ENCODE measurements at places on chromosomes 12 and 14.

DNA sequence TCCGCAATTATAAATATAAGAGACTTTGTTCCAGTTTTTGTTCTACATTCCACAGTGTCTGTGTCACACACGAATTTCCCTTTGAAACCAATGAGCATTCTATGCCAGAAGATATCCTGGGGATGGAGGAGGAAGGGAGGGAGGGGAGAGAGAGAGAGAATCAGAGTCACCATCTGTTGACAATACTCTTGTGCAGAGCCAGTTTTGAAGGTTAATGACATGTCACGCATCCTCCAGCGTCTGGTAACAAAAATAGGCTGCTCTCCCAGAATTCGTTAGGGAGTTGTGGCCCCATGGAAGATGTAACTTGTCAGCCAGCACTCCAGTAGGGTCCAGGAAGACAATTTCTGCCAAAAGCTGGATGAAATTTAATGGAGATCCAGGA, 213.5 kb upstream of the KRR1 start:
- DNase-seq: no peak

DNA sequence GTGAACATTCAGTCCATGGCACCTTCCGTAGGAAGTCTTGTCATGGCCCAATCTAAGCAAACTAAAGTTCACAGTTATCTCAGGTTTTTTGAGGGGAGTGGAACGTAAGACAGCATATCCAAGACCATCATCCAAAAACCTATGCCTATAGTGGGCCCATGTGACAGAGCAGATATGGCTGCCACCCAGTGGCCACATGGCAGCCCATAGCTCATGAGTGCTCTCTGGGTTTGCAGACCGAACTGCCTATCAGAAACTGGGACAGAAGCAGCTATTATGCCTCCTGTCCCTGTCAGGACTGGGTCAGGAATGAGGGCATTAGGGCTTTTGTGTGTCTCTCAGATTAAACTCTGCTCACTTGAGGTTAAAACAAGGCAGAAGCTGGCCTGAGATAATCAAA, 503.7 kb downstream of the NRXN3 start:
- DNase-seq: no peak

DNA sequence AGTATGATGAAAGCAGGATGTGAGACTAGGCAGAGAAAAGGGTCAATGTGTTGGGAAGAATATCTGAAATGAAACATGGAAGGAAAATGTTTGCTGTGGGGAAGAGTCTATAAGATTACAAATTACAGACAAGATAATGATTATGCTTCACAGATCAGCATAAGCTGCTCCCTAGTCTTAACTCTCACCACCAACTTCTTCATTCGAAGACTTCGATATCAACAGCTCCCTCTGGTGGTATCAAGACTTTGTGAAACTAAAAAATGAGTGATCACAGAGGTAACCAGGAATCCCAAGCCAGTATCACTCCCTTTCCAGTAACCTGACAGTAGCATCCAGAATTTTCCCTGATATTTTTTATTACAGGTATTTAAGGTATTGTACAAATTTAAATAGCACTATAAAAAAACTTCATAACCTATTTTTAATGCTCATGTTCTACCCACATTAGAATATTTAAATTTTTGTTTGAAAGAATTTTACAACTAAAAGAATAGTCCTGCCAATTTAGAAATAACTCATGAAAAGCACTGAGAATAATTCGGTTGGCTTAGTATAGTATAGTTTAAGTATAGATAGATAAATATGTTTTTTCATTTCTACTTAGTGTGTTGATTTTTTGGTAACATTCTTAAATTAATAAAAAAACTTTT, 84.4 kb downstream of the C2CD5 start:
- DNase-seq: no peak

GRCh38 chr12:5200278-5201087, 156.8 kb downstream of the KCNA5 start:
- no peak for DNase-seq

GRCh38 chr14:70171726-70172125, 17.0 kb downstream of the SLC8A3 start:
- DNase-seq: no peak

DNA sequence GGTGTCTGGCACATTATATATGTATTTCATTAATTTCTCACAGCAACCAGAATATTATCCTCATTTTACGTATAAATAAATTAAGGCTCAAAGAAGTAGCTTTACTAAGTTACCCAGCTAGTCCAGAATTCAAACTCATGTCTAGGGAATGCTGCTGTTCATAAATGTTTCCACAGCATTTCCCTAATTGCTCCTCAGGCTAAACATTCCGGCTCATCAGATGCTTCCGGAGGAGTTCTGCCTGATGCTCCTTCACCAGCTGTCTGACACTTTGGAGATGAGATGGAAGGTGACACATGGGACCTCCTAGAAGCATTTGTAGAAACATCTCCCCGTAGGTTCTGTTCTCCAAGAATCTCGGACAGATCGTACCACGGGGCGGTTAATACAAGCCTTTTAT, 12.1 kb downstream of the KRT85 start:
- no peak for DNase-seq

GRCh38 chr12:93938317-93938716, 210.1 kb upstream of the PLXNC1 start:
- no peak for DNase-seq

- DNase-seq: peak; percentile 51
Observed at GRCh38 chr12:111313833-111314259, 55.0 kb downstream of the PHETA1 start.

DNA sequence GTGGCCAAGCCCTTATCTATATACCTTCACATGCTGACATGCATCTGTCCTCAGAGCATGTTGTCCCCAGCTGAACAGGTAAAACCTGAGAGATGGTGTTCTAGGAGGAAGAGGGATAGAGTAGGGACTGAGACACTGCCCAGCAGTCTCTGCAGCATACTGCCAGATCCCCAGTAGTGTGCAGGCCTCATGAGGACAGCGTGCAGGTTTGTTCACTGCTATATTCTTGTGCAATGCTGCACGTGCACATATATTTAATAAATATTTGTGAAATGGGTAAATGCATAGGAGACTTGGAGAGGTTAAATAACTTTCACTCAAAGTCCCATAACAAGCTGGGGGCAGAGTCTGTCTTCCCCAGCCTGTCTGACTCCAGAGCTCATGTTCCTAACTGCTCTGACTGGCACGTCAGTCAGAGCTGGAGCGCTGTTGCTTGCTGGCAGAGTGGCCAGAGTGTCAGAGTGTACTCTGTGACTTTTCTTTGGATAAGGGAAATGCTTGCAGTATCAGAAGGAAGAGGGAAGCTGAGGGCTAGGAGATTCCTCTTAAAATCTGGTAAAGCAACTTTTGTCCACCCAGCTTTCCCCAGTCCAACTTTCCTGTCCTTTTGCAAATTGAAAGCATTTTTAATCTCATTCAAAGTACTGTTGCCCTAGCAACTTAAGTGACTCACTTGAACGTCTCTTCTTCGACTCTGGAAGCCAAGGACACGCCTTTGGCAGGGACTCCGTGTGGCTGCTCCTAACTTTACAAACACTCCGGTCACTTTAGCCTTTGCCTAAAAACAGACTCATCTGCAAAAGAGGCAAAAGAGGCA, 14.9 kb upstream of the POLR3B start:
- DNase-seq: no peak

DNA sequence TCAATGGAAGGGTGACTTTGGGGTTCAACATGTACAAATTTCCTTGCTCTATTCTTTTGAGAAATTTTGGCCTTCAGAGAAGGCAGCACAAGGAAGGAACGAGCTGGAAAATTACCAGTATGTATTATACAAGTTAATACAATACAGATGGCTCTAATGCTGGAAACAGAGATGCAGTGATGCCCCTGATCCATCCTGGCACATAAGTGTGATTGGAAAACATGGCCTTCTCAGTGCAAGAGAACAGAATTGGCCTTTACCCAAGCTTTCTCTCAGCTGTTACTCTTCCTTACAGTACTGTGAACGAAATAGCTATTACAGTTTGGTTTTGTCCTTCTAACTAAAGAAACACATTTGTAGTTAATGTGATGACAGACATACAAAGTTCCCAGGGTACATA, 102.5 kb upstream of the GPHB5 start:
- DNase-seq: no peak

GRCh38 chr14:94660306-94660946, 48.2 kb downstream of the SERPINA3 start:
- DNase-seq: no peak

DNA sequence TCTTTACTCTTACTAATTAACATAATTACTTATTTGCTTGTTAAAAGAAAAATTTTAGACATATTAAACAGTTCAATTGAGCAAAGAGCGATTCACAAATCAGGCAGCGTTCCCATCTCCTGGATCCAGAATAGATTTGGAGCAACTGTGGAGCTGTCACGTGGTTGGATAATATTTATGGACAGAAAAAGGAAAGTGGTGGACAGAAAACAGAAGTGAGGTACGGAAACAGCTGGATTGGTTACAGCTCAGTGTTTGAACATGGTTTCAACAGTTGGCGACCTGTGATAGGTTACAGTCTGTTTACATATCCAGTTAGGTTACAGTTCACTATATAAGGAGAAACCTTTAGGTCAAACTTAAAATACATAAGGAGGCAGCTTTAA, 19.7 kb upstream of the FAM234B start:
- no peak for DNase-seq

DNA sequence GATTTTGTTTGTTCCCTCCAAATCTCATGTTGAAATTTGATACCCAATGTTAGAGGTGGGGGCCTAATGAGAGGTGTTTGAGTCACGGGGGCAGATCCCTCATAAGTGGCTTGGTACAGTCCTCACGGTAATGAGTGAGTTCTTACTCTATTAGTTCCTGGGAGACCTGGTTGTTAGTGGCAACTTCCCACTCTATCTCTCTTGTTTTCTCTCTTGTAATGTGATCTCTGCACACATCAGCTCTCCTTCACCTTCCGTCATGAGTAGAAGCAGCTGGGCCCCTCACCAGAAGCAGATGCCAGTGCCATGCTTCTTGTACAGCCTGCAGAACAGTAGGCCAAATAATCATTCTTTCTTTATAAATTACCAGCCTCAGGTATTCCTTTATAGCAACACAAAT, 29.6 kb upstream of the KCNK10 start:
- DNase-seq: no peak

GRCh38 chr12:89469361-89469760, 55.2 kb downstream of the GALNT4 start:
- DNase-seq: no peak

DNA sequence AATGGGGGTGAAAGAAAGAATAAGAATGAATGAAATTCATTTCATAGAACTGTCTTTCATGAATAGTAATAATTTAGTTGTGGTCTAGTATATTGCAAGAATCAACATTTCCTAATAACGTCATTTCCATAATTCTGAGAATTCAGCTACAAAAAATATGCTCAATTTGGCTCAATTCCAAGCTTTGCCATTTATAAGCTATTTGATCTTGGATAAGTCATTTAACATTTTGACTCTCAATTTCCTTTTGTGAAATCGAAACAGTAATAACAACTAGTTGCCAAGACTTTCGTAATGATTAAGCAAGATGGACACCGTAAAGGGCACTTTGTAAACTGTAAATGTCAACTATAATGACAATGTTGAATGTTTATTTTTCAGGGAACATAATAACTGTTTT, 18.1 kb downstream of the NOS1 start:
- DNase-seq: no peak

DNA sequence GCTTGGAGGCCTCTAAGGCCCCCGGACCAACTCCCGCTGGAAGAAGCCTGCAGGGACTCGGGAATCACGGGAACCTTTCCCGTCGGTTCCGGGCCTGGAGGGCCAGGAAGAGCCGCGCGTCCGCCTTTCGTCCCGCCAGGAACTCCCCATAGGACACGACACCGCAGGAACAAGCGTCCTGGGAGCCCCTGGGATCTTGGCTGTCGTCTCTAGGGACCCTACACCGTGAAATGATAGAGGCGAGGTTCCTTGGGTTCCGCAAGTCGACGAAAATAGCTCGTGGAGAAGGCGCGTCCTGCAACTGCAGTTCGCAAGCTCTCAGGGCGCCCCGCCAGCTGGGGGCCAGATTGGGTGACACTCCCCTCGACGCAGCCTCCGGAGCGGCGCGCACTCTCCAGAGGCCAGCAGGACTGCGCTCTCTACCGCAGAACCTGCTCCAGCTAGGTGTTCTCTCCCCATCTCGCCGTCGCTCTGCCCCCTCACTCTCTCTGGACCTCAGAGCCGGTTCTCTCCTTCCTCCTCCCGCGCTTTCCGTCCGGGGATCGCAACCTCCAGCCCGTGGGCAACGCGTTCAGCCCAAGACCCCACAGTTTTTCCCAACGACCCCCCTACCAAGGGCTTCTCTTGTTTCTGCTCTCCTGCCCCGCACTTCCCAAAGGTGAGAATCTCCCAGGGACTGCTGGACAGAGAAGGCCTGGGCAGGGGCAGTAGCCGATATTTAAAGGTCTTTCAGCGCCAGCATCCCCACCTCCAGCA, 776 bp downstream of the BMP4 start:
- DNase-seq: no peak

DNA sequence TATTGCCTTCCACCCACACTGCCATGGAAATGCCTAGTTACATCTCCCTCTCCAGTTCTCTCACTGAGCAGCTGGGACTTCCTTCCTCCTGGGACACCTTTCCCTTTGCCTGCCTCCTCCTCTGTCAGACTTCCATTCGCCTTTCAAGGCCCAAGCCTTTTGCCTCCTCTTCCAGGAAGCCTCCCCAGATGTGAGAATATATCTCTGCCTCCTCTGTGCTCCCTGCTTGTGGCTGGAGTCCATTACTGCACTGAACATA, 3.1 kb downstream of the IFI27L2 start:
- DNase-seq: no peak

GRCh38 chr12:114668151-114668885, 15.7 kb downstream of the TBX3 start:
- no peak for DNase-seq

GRCh38 chr12:43676183-43676813, 82.3 kb downstream of the PUS7L start:
- DNase-seq: no peak

DNA sequence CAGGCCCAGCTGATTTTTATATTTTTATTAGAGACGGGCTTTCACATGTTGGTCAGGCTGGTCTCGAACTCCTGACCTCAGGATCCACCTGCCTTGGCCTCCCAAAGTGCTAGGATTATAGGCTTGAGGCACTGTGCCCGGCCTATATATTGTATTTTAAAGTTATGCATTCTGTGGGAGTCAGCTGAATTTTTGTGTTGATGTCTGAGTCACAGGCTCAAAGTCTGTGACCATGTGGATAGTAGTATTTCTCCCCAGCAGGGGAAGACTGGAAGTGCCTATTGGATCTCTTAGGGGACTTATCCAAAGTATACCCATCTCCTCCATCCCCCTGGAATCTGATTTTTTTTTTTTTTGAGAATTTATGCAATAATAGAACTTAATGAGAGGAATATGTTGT, 43.8 kb upstream of the ATF1 start:
- DNase-seq: no peak

DNA sequence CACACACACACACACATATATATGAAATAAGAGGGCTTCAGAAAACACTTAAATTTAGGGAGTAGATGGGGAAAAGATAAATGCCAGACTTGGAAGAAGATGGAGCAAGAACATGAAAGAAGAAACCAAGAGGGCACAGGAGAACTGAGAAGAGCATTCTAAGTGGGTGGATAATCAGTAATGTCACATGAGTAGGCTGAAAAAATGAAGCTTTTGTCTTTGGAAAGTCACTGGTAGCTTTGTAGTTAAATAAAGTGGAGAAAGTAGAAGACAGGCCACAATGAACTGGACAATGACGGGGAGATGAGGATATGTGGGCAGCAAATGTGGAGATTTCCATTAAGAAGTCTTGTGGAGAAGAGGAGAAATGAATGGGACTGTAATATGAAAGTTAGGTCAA, 2.2 kb upstream of the ZC2HC1C start:
- DNase-seq: no peak

All from stimulated activated CD8-positive, alpha-beta memory T cell treated with anti-CD3 and anti-CD28 coated beads, Interleukin-7, amount 100 ng/mL, for 1 hour (primary cell).